ENCODE measurements at places on chromosomes 13 and 19.

DNA sequence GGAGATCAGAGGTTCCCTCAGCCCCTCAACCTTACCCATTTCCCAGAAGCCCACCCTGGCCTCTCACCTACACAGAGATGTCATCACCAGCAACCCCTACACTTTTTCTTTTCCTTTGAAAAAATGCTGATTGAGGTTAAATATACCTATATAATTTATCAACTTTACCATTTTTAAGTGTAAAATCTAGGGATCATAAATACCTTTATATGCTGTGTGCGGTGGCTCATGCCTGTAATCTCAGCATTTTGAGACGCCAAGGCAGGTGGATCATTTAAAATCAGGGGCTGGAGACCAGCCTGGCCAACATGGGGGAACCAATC lies 3.1 kb downstream of the KIR2DL4 start:
- no peak for DNase-seq

DNA sequence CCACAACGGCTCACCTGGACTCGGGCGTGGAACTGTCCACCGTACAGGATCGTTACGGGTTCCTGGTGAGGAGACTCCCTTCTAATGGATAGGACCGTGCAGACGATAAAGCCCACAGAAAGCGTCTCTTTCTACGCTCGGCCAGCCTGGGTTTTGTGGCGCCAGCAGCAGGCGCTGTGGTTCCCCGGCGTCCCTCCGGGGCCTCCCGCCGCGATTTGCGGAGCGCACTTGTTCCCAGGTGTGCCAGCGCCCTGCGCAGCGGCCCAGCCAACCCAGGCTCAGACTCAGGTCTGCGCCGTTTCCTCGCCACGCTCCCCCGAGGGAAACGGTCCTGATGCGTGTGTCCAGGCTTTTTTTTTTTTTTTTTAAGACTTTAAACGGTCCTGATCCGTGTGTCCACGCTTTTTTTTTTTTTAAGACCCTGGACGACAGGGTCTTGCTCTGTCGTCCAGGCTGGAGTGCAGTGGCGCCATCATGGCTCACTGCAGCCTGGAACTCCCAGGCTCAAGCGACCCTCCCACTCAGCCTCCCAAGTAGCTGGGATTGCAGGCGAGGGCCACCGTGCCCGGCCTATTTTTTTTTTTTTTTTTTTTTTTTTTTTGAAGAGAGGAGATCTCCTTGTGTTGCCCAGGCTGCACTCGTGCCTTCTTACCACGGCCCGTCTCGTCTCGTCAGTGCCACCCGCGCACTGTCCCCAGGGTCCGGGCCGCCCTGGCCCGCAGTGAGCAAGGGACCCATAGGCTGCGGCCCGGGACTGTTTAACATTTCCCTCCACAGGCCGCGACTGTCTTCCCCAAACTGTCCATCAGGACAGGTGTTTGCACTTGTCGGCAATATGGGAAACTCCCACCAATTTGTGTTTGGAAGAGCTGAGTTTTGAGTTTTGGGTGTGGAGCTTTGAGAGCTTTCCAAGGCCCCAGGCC lies 23.8 kb downstream of the GJA3 start:
- DNase-seq = peak; percentile 25

DNA sequence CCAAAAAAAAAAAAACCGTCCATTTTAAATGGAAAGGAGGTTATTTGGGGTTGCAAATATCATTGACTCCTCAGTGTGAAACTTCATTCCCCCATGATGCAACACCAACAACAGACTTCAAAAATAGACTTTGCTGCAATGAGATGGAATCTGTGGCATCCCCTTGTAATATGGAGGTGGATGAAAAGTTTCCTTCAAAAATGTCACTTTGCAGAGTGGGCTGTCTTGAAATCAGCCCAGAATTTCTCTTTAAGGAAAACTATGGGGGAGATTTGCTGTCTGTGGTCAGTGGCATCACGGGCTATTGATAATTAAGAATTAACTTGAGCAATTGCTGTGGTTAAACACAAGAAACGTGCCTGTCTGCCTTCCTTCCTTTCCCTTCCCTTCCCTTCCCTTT lies 1.5 kb downstream of the GPR18 start:
- no peak for DNase-seq

DNA sequence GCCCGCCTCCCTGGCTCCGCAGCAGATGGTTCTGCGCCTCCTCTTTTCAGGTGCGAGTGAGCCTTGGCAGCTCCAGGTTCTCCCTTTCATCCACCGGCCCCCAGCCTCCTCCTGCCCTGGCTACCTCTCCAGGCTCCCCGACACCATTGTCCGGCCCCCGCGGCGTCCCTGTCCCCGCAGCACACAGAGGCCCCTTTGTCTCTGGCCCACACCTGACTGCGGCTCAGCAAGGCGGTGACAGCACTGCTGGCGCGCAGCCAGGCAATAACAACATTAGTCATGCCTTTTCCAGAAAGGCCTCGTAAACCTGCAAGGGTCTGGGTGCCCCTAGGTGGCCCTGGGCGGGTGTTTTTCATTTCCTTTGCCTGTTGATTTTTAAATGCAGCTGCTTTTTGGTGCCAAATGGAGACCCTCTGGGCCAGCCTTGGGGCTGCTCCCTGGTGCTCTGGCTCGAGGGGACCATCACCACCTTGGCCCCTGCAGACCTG lies 73.2 kb upstream of the MEDAG start:
- no peak for DNase-seq

GRCh38 chr13:46962281-46962941 lies 65.6 kb upstream of the HTR2A start:
- no peak for DNase-seq

GRCh38 chr13:46165485-46166223 lies 16.3 kb downstream of the LCP1 start:
- DNase-seq = peak; percentile 71

GRCh38 chr19:7216373-7216902 lies 77.8 kb downstream of the INSR start:
- DNase-seq = no peak

- DNase-seq = peak; percentile 70
Measured at GRCh38 chr19:29277102-29277501, 64.2 kb upstream of the UQCRFS1 start.

- DNase-seq = no peak
Measured at GRCh38 chr13:20024702-20025101, 66.2 kb downstream of the ZMYM2 start.

GRCh38 chr13:102909971-102910370 lies 64.1 kb downstream of the ERCC5 start:
- DNase-seq = no peak

GRCh38 chr13:36903925-36904595 lies 16.0 kb downstream of the SMAD9 start:
- no peak for DNase-seq

GRCh38 chr19:21841081-21841480 lies 5.1 kb upstream of the ZNF43 start:
- no peak for DNase-seq

DNA sequence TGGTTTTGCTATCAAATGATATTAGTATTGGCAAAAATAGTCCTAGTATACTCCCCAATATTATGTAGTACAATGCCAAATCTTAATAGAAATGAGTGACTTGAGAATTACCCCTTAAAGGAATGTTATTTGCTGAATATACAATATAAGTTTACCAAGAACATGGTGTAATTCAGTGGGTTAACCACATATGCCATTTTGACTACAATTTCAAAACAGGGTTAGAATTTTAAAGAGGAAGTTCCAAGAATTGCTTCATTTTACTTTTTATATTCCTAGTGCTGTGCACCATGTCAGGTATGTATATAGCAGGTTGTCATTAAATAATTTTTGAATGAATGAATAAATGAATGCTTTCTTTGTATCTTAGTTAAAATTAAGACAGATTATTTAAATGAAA lies 66.3 kb downstream of the LMO7 start:
- DNase-seq = no peak

GRCh38 chr19:53537521-53538377 lies at the start of gene ZNF331:
ZNF331 (plus strand) TSS chr19:53538145; CDS start chr19:53569377, 31,232 bp downstream.
- DNase-seq = peak; percentile 89

DNA sequence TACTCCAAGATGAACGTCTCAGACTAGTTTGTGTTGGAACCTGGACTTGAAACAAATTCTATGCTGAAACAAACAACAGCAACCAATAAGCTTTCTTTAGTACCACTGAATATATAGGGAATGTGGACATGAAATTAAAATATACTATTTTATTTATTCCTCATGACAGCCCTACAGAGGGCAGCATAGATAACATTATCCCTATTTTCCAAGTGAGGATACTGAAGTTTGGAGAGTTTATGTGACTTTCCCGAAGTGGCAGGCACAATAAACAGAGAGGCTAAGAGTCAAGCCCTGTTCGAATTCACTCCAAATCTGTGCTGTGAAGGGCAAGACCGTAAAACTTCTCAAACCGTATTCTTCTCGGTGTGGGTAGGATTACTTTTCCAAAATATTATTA lies 509.9 kb upstream of the GPC6 start:
- no peak for DNase-seq

Data from CD4-positive, alpha-beta T cell treated with Interleukin-2 at 100 ng/mL for 4 hours (primary cell).